ENCODE measurements at places on chromosomes 11 and 22.

- DNase-seq, result no peak
These were observed 816 bp downstream of the PDE3B start for GRCh38 chr11:14644226-14645014.

DNA sequence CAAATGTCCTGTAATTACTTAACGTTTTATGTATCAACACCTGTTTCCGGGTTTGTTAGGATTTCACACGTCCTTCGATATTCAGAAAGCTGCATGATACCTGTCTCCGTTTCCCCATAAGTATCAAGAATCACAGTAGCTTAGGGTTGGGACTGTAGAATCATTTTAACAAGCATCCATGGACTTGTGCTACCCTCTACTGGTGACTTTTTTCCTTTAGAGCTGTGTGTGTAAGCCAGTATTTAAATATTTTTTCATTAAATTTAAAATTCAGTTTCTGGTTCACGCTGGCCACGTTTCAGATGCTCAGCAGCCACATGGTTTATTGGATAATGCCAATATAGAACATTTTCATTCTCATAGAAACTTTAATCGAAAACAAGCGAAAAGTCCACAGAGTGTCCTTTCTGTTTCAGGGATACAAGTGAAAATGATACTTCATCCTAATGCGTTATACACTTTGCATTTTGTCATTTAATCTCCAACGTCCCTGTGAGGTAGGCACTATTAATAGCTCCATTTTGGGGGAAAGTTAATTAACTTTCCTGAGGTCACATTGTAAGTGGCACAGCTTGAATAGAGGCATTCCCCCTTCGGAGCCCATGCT is 61.5 kb upstream of the SLC25A18 start:
- peak; percentile 73 for DNase-seq

DNA sequence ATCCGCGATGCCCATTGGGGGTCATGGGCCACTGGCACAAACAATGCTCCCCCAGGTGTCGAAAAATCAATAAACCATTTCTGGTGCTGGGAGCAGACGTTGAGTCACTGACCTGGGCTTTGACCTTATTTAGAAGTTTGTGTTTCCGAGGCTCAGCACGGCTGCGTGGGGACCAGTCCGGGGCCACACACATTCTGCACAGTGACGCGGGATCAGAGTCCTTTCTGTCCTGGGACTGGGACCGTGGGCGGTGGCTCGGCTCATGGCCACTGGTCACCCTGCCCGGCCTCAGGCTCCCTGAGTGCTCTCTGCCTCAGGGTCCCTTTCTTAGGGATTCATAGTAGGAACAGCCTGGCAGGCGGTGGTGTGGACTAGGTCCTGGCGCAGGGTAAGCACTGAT is 1266.0 kb downstream of the BRD1 start:
- DNase-seq, result no peak

DNA sequence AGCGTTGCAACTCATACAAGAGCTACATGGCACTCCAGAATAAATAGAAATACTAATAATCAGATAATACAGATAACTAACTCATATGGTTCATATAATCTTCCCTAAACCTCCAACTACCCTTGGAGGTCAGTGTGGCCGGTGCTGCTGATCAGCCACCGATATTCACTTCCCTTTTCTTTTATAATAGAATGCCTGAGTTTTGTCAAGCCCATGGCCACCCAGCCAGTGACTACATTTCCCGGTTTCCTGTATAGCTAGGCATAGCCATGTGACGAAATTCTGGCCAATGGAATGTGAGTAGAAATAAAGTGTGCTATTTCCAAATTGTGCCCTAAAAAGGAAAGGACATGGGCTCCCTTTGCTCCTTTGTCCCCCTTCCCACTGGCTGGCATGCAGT is 5.9 kb upstream of the CAT start:
- DNase-seq, result no peak

- no peak for DNase-seq
These were observed 7.9 kb downstream of the C2CD3 start for GRCh38 chr11:74162681-74163467.

- no peak for DNase-seq
These were observed 107.3 kb downstream of the BBOX1 start for GRCh38 chr11:27147916-27148315.

- no peak for DNase-seq
These were observed 62.7 kb downstream of the LIF start for GRCh38 chr22:30183861-30184278.

DNA sequence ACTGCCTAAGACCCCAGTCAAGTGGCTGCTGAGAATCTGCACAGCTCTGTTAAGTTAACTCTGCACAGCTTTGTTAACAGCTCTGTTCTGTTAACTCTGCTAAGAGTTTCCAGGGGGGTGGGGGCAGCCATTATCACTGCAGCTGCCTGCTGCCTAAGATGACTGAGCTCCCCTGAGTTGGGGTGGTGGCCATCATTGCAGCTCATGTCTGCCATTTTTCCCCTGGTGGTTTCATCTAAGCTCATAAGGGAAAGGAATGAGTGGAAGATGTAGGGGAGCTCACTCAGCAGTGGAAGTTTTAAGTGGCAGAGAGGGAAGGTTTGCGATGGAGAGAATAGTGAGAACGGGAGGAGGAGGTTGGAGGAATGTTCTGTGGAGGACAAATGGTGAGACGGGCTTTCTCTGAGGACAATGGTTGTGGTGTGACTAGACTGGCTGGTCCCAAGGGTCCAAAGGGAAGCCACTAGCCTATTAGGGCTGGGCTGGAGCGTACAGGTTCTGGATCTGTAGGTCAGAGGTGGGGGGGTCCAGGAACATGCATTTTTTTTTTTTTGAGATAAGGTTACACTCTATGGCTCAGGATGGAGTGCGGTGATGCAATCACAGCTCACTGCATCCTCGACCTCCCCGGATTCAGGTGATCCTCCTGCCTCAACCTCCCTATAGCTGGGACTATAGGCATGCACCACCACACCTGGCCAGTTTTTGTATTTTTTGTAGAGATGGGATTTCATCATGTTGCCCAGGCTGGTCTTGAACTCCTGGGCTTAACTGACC is 13.5 kb upstream of the PLET1 start:
- DNase-seq, result no peak

DNA sequence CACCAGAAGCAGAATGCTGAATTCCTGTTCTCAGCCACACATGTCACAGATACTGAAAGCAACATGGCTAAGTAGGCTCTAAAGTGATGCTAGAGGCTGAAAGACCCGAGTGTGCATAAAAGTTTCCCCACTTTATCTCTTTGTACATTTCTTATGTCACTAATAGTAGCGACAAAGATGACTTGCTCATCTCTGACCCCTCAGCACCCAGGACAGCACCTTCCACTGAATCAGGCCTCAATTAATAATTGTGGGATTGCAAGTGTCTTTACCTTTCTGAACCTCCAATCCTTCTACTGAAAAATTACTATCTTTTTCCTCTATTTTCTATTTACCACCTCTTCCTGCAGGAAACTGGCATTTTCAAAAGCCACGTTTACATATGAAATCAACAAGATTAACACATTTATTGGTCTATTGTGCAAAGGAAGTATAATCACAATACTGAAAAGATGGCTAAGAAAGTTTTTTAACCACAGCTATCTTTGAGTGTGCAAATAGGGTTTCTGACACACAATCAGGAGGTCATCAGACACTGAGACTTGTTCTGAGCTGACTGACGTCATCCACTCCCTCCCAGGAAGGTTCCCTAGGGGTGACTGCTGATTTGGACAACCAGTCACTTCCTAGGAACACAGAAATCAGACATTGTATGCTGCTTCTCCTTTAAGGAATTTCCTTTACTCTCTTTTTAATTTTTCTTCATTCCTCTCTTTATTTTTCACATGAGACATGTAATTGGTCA is 213.9 kb upstream of the ISX start:
- DNase-seq, result no peak

GRCh38 chr11:34585735-34586487 is 35.0 kb upstream of the EHF start:
- peak; percentile 89 for DNase-seq

GRCh38 chr22:23684026-23684425 is 6.8 kb upstream of the RGL4 start:
- DNase-seq, result no peak

DNA sequence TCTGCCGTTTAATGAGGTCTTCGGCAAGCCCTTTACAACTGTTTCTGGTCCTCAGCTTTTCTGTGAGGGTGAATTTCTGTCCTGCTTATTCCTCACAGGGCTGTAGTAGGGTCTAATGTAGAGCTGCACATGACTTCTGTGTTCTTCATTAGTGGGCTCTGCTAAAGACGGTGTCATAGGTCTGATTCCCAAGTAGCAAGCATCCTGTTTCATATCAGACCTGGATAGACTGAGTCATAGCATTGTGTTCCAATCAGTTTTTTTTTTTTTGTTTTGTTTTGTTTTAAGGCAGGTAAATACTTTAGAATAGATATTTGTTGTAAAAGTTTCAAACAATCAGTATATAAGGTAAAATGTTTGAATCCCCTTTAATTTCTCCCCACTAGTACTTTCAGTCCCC is 35.4 kb downstream of the BIRC2 start:
- no peak for DNase-seq

DNA sequence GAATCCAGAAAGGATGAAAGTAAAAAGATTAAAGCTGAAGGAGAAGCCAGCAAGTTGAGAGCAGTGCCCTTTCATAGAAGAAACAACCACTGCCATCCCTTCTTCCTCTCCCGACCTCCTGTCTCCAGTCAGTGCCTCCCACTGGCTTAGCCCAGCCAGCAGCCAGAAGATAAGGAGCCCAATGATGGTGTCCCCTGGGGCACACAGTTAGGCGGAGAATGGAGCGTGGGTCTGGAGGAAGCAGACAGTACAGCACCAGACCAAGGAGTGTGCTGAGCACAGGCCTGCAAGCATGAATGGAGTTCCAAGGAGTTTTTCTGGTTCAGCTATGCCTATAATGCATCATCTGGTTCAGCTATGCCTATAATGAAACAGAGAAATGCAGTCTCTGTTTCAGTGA is 54.3 kb upstream of the TNRC6B start:
- no peak for DNase-seq

DNA sequence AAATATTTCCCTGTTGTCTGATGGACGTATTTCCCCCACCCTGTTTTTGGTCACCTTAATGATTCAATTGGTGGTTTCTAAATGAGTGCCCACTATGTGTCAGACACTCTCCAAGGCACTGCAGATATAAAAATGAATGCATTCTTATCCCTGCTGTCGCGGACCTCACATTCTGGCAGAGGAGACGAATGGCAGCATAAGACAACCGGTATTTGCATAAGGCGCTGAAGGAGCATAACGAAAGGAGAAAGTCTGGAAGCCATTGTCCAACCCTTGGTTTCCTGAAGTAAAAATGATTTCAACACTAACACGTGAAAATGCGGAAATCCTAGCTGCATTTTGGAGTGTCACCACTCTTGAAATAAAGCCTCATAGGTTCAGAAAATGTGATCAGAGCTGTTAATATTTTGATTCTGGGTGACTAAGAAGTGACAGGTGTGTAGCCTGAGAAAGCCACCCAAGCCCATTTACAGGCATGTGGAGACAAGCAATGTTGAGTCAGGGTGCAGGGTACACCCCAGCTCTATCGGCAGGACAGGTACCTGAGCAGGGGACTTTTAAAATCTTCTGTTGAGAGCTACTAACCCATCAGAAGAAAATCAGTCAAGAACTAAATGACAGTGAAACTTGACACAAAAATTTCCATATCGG is 10.1 kb upstream of the GAB2 start:
- DNase-seq, result no peak

DNA sequence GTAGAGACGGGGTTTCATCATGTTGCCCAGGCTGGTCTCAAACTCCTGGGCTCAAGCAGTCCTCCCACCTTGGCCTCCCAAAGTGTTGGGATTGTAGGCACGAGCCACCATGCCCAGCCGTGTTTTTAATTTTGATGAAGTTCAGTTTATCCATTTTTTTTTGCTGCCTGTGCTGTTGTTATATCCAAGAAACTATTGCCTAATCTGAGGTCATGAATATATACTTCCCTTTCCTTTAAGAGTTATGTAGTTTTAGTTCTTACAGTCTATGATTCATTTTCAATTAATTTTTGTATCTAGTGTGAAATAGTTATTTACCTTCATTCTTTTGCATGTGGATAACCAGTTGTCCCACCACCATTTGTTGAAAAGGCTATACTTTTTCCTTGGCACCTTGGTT is 50.3 kb upstream of the SORL1-AS1 start:
- no peak for DNase-seq

- no peak for DNase-seq
These were observed 32.9 kb downstream of the C11orf87 start for GRCh38 chr11:109454857-109455256.

DNA sequence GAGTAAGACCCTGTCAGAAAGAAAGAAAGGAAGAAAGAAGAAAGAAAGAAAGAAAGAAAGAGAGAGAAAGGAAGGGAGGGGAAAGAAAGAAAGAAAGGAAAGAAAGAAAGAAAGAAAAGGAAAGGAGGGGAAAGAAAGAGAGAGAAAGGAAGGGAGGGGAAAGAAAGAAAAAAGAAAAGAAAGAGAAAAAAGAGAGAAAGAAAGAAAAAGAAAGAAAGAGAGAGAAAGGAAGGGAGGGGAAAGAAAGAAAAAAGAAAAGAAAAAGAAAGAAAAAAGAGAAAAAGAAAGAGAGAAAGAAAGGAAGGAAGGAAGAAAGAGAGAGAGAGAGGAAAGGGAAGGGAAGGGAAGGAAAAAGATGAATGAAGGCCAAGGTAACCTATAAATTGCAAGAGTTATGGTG is 47.2 kb upstream of the SLC22A12 start:
- no peak for DNase-seq

GRCh38 chr11:101881586-101881985 is 33.2 kb upstream of the CEP126 start:
- no peak for DNase-seq

- no peak for DNase-seq
These were observed 750.7 kb downstream of the BRD1 start for GRCh38 chr22:49077036-49077393.

- no peak for DNase-seq
These were observed 130.3 kb downstream of the MICAL2 start for GRCh38 chr11:12240677-12241076.

DNA sequence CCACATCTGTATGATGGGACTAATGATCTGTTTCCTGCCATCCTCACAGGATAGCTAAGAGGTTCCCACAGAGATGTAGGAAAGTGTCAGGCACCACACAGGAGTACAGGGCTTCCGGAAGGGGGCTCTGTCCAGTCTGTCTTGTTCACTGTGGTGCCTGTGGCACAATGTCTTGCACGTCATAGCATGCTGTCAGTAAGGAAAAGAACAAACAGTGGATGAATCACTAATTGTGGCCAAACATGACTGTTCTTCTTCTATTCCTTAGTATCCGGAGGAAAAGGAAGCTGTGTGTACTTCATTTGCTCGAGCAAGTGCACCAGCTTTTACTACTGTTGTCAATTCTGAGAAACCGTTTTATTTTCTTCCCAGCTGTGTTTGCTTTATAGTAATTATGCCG is 73.4 kb upstream of the YWHAH start:
- DNase-seq, result no peak

- no peak for DNase-seq
These were observed 48.5 kb downstream of the MICAL2 start for GRCh38 chr11:12158909-12159308.

DNA sequence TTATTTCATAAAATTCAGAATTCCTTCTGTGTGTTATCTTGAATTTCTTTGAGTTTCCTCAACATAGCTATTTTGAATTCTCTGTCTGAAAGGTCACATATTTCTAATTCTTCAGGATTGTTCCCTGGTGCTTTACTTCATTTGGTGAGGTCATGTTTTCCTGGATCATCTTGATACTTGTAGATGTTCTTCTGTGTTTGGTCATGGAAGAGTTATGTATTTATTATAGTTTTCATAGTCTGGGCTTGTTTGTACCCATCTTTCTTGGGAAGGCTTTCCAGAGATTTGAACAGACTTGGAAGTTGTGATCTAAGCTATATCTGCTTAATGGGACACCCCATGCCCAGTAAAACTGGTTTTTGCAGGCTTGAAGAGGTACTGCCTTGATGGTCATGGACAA is 149.6 kb downstream of the METTL15 start:
- no peak for DNase-seq

Measured in NCI-H2029 treated with DMSO at 0.1 percent for 48 hours (cell line).